ENCODE measurements at places on chromosomes 12 and 14. TPM values are rescaled to one million over a fixed set of nuclear protein-coding genes. Genes with fewer than 3 reads are reported as not detected.

DNA sequence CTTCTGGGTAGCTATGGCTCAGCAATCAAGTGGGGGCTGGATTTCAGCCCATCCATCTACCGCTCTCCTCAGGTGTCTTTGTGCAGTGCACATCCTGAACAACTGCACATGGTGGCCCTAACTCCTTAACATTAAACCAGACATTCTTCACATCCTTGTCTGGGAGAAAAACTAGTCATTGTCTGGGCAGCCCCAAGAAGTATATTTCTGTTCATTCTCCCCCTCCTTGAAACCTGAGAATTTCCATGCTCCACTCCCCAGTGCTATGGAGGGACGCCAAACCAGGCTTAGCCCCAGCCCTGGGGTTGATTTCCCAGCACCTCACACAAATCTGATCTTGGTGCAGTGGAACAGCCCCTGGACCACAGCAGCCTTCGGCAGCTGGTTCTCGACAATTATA, 13.4 kb downstream of the MYL2 start:
- H3K27ac ChIP-seq: no peak overlapping the region
- no peaks in the 10 kb centered on the region for H3K27me3 ChIP-seq
- no peak for DNase-seq
- no peak overlapping the region for H3K4me3 ChIP-seq
- no peaks in the 10 kb centered on the region for H3K36me3 ChIP-seq

DNA sequence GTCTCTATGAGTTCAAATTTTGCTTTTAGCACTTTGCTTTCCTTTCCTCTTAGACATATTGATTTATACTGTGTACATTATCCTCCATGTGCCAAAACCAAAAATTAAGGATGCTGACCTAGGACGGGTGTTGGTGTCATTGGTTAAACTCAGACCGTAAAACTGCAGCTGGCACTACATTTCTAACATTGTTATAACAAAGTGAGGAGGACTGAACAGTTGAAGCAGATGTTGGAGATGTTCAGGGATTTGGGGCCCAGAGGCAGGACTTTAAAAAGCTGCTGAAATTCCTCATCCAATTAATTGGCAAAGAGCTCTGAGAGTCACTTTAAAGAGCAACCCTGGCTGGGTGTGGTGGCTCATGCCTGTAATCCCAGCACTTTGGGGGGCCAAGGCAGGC, 72.4 kb downstream of the TMTC1 start:
- no peaks in the 10 kb centered on the region for H3K4me1 ChIP-seq
- no peak for DNase-seq
- H3K27me3 ChIP-seq: 0 out of 2 replicates have a peak, but pooled peaks cover 4% of the 10 kb centered on the region
- no peaks in the 10 kb centered on the region for H3K36me3 ChIP-seq
- H3K4me3 ChIP-seq: no peak overlapping the region
- no peak overlapping the region for H3K27ac ChIP-seq

DNA sequence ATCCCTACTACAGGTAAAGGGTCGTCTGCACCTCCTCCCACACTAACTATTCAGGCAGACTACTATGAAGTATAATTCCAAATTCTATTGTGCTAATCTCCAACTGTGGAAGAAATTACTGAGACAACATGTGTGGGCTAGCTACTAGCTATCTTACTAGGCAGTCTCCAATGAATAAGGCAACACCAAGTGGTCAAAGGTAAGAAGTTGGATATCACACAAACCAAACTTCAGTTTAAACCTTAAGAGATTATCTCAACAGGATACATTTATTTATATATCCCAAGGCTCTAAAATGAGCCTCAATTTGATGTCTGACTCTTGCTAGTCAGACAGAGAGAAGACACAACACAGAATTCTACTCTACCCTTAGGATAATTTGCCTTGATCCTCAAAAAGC, 14.1 kb downstream of the MED13L start:
- H3K36me3 ChIP-seq: no peaks in the 10 kb centered on the region
- H3K27me3 ChIP-seq: no peaks in the 10 kb centered on the region
- no peak for DNase-seq
- peak overlapping the region; percentile 48 for H3K27ac ChIP-seq

DNA sequence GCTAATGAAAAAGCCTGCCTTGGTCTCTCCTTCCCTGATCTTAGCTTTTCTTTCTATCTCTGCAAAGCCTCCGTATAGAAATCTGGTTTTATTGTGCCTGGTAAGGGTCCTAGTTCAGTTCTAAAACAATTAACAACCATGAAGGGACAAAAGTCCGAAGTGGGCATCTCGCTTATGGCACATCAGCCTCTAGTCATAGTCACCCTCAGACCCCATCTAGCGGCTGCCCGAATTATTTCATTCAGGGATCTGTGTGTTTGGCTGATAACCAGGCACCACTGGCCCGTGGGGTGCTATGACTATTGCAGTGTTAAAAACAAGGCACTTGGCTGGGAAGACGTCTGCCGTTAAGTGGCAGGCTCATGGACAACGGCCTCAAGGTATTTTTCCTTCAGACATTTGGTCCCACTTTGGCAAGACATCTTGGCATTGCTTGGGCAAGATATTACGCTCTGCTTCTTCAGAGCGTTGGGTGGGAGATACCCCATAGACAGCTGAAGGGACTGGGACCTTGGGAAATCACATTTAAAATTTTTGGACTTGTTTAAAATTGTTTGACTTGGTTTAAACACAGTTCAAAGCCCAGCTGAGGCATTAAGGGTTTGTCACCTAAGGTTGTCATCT, 87.1 kb downstream of the SINHCAF start:
- no peaks in the 10 kb centered on the region for H3K4me1 ChIP-seq
- H3K36me3 ChIP-seq: no peaks in the 10 kb centered on the region
- H3K27ac ChIP-seq: no peak overlapping the region
- H3K4me3 ChIP-seq: no peak overlapping the region

- no peaks in the 10 kb centered on the region for H3K4me1 ChIP-seq
- DNase-seq: no peak
- no peaks in the 10 kb centered on the region for H3K36me3 ChIP-seq
- peaks cover 5% of the 10 kb centered on the region for H3K27me3 ChIP-seq
Observed at GRCh38 chr12:114409852-114410600, 4.1 kb upstream of the TBX5 start.

DNA sequence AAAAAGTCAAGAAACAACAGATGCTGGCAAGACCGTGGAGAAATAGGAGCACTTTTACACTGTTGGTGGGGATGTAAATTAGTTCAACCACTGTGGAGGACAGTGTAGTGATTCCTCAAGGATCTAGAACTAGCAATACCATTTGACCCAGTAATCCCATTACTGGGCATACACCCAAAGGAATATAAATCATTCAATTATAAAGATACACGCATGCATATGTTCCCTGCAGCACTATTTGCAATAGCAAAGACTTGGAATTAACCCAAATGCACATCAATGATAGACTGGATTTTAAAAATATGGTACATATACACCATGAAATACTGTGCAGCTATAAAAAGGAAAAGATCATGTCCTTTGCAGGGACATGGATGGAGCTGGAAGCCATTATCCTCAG, 18.0 kb upstream of the CATSPERB start:
- DNase-seq: no peak
- no peak overlapping the region for H3K27ac ChIP-seq
- no peaks in the 10 kb centered on the region for H3K4me1 ChIP-seq
- no peaks in the 10 kb centered on the region for H3K36me3 ChIP-seq

DNA sequence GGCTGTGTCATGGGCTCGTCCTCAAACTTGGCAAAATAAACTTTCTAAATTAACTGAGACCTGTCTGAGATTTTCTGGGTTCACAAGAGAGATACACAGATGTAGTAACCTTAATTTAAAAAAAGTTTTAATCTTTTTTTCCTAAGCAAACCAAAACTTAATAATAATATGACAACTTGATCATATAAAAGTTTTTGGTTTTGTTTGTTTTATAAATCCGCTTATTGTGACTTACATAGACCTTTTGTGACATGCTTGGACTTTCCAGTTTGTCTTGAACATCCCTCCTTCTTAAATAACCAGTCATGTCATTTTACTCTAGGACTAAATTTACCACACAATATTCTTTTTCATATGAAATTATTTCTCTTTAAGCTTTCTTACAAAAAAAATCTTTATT, 8.5 kb downstream of the RDH12 start:
- no peak overlapping the region for H3K27ac ChIP-seq
- no peak for DNase-seq
- no peaks in the 10 kb centered on the region for H3K36me3 ChIP-seq
- no peaks in the 10 kb centered on the region for H3K27me3 ChIP-seq
- no peak overlapping the region for H3K4me3 ChIP-seq
- no peaks in the 10 kb centered on the region for H3K4me1 ChIP-seq

- no peaks in the 10 kb centered on the region for H3K36me3 ChIP-seq
- no peak overlapping the region for H3K27ac ChIP-seq
- no peak overlapping the region for H3K4me3 ChIP-seq
- H3K27me3 ChIP-seq: no peaks in the 10 kb centered on the region
- DNase-seq: no peak
Observed at GRCh38 chr14:93035917-93036651, 79.6 kb downstream of the ITPK1 start.

DNA sequence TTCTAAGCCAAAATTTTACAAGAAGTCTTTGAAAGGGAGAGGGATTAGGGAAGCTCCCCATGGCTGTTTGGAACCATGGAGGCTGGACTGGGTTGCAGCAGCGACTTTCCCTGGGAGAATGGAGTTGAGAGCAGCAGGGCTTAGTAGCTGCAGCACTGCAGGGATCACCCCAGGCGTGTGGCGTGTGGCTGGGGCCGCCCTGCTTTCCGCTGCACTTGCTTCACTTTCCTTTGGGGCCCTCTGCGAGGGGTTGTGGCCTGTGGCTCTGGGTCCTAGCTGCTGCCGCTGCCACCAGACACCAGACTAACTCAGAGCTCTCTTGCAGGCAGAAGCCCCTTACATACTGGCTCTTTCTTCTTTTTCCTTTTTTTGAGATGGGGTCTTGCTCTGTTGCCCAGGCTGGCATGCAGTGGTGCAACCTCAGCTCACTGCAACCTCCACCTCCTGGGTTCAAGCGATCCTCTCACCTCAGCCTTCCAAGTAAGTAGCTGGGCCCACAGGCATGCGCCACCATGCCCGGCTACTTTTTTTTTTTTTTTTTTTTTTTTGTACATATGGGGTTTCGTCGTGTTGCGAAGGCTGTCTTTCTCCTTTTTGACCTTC, 25.4 kb downstream of the CCDC62 start:
- H3K36me3 ChIP-seq: no peaks in the 10 kb centered on the region
- no peak overlapping the region for H3K4me3 ChIP-seq
- DNase-seq: no peak
- no peak overlapping the region for H3K27ac ChIP-seq

DNA sequence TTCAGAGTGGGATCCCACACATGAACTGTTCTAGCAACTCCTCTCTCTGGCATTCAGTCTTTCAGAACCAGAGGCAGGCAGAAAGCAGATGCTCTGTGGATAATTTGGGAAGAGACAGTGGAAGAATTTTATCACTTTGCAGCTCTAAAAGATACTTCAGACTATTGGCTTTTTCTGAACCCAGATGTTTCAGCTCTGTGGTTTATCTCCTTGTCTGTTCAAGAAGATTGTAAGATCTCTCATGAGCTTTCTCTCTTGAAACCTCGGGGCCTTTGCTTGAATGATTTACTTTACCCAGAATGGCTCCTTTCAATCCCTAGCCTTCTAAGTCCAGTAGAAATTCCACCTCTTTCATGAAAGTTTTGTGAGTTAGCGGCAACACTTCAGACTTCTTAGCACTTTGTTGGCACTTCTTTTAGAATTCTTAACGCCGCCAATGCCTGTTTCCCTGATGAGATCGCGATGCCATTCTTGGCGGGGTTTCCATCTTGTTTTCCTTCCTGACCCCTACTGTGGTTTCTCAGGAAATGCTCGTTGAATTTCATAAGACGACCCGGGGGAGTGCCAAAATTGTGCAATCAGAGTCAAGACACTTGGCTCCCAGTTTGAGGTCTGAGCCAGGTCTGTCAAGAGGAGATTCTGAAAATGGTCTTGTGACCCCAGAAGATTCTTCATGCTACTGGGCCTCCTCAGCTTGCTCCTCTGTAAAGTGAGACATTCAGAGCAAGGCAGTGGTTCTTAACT, 107.0 kb upstream of the PRICKLE1 start:
- H3K36me3 ChIP-seq: no peaks in the 10 kb centered on the region
- DNase-seq: no peak
- H3K4me3 ChIP-seq: no peak overlapping the region
- H3K4me1 ChIP-seq: no peaks in the 10 kb centered on the region

- no peaks in the 10 kb centered on the region for H3K36me3 ChIP-seq
- no peaks in the 10 kb centered on the region for H3K27me3 ChIP-seq
- H3K4me1 ChIP-seq: no peaks in the 10 kb centered on the region
- DNase-seq: no peak
- H3K4me3 ChIP-seq: no peak overlapping the region
- no peak overlapping the region for H3K27ac ChIP-seq
Observed at GRCh38 chr14:32327255-32327961, 1.7 kb upstream of the AKAP6 start.

DNA sequence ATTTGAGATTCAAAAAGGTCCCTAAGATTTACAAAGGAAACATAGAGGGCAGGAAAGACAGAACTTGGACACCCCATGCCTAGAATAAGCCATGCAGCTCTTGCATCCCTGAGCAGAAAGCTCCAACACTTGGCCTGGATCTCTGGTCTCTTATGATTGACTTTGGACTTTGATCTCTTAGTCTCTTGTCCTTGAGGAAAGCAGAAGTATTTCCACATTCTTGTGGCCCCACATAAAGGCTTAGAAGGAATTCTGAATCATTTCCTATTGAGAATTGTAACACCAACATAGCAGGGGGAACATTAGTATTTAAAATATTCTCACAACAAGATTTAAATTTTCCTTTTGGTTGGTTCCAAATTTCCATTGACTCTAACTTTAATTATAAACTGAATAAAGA, 283.7 kb upstream of the PRKD1 start:
- no peaks in the 10 kb centered on the region for H3K36me3 ChIP-seq
- H3K27ac ChIP-seq: no peak overlapping the region
- no peak for DNase-seq

- no peak overlapping the region for H3K4me3 ChIP-seq
- DNase-seq: no peak
- H3K27me3 ChIP-seq: no peaks in the 10 kb centered on the region
- H3K27ac ChIP-seq: no peak overlapping the region
- no peaks in the 10 kb centered on the region for H3K36me3 ChIP-seq
Observed at GRCh38 chr14:47044841-47045240, 393.3 kb upstream of the RPL10L start.

GRCh38 chr14:89615421-89615820, 198.4 kb upstream of the FOXN3 start:
- no peak for DNase-seq
- H3K27ac ChIP-seq: no peak overlapping the region
- no peaks in the 10 kb centered on the region for H3K36me3 ChIP-seq
- peaks cover 22% of the 10 kb centered on the region for H3K27me3 ChIP-seq

- H3K27me3 ChIP-seq: peaks cover 2% of the 10 kb centered on the region
- H3K27ac ChIP-seq: no peak overlapping the region
- no peaks in the 10 kb centered on the region for H3K36me3 ChIP-seq
- no peaks in the 10 kb centered on the region for H3K4me1 ChIP-seq
- DNase-seq: no peak
Observed at GRCh38 chr12:5047094-5047493, 3.4 kb downstream of the KCNA5 start.

GRCh38 chr12:121423682-121424623, 24.0 kb downstream of the RNF34 start:
- H3K36me3 ChIP-seq: peaks cover 11% of the 10 kb centered on the region
- H3K27me3 ChIP-seq: no peaks in the 10 kb centered on the region
- no peak overlapping the region for H3K27ac ChIP-seq

TAS2R13 gene
- 0.39 TPM for total RNA-seq

CPM gene
- 11.2 TPM for total RNA-seq
